Osteoblast (primary cell): ENCODE measurements at places on chromosomes 6 and 20. TPM values are rescaled to one million over a fixed set of nuclear protein-coding genes. Genes with fewer than 3 reads are reported as not detected.
A peak's percentile ranks its signal among the peaks of the same experiment; 100 is the strongest.

GRCh38 chr20:6519556-6519955 is 247.9 kb upstream of the BMP2 start:
- no peaks in the 10 kb centered on the region for H3K36me3 ChIP-seq
- DNase-seq: no peak
- peaks cover 14% of the 10 kb centered on the region for H3K27me3 ChIP-seq

DNA sequence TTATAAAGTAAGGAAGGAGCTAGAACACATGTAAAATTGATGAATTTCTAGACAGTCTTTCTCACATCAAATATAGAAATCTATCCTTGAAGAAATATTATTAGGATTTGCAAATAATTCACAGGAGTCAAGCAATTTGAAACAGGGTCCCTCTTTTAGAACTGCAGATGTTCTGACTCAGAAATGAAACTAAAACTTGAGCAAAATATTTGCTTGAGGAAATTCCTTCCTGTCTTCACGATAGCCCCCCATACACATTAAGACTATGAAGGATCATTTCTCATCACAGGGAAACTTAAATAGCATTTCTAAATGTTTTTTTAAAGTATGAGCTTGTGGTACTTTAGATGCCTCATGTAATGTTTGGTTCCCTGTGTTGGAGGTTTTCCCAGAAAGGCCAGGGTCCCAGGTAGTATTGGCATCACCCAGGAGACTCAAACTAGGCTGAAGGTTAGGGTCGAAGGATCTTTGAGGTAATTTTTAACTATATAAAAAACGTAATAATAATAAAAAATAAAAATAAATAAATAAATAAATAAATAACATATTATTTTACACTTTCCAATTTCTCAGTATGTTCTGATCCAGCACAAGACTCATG is 144.0 kb upstream of the TBX18 start:
- no peak overlapping the region for H3K27ac ChIP-seq
- DNase-seq: no peak
- H3K4me3 ChIP-seq: no peak overlapping the region
- peaks cover 5% of the 10 kb centered on the region for H3K27me3 ChIP-seq

GRCh38 chr20:41094353-41095055 is 42.8 kb upstream of the PLCG1 start:
- no peak overlapping the region for H3K4me3 ChIP-seq
- peak; percentile 75 for DNase-seq
- H3K36me3 ChIP-seq: peaks cover 56% of the 10 kb centered on the region
- peaks cover 16% of the 10 kb centered on the region for H3K4me1 ChIP-seq

TCF15 gene
- total RNA-seq: not detected in 2 replicates

SLA2 gene
- under 0.01 and 0.36 TPM in 2 replicates for total RNA-seq

MBOAT1 gene
- total RNA-seq: 0.88 and 1.4 TPM in 2 replicates
